ENCODE measurements at places on chromosomes 3 and 15.

DNA sequence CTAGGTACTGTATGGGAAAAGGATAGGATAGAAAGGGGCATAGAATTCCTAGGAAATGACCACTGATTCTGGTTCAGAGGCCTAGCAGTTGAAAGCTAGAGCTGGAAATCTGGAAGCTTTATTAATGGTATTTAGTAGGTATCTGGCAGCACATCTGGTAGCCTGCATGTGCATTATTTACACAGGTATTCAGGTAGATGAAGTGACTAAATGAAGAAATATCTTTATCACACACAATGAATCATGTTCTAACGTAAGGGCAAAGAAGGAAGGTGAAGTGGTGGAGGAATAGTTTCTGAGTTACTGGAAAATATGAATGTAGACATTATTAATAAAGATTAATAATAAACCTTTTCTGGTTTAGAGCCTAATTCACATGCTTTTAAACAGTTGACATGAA is 119.9 kb downstream of the MBNL1 start:
- DNase-seq = no peak

DNA sequence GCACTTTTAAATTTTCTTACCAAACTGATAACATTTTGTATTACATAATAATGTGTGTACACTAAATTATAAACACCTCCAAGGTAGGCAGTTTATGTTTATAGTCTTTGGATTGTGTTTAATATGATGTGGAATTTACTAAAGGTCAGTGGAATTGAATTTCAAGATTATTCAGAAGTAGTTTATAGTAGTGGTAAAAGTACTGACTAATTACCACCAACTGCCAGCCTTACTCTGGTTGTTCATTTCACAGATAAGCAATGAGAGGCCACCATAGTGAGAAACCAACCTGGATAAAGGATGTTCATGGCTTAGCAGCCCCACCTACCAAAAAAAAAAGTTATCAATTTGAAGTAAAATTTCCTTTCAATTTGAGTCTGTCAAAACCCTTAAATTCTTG is 54.0 kb upstream of the EIF5A2 start:
- no peak for DNase-seq

- DNase-seq = no peak
These were observed 27.4 kb upstream of the OR5K4 start for GRCh38 chr3:98326105-98326893.

GRCh38 chr3:119500265-119500664 is 1.9 kb downstream of the TIMMDC1 start:
- DNase-seq = no peak

DNA sequence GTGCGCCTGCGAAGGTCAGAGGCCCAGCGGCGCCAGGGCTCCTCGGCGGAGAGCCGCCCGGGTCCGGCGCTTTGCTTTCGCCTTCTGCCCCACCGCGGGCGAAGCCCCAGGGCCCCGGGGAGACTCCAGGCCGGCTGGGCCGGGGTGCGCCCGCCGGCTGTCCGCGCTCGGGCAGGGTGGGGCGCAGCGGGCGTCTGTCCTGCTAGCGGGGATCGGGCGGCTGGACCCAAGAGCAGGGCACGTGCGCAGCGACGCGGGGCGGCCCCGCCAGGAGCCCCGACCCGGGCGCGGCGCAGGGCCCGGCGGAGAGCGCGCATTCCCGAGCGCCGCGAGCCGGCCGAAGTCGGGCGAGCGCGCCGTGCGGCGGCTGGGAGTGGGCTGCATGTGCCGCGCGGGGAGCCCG is 569 bp upstream of the ALDH1A3 start:
- DNase-seq = no peak

GRCh38 chr3:150736903-150737832 is 25.8 kb downstream of the SIAH2 start:
- no peak for DNase-seq

DNA sequence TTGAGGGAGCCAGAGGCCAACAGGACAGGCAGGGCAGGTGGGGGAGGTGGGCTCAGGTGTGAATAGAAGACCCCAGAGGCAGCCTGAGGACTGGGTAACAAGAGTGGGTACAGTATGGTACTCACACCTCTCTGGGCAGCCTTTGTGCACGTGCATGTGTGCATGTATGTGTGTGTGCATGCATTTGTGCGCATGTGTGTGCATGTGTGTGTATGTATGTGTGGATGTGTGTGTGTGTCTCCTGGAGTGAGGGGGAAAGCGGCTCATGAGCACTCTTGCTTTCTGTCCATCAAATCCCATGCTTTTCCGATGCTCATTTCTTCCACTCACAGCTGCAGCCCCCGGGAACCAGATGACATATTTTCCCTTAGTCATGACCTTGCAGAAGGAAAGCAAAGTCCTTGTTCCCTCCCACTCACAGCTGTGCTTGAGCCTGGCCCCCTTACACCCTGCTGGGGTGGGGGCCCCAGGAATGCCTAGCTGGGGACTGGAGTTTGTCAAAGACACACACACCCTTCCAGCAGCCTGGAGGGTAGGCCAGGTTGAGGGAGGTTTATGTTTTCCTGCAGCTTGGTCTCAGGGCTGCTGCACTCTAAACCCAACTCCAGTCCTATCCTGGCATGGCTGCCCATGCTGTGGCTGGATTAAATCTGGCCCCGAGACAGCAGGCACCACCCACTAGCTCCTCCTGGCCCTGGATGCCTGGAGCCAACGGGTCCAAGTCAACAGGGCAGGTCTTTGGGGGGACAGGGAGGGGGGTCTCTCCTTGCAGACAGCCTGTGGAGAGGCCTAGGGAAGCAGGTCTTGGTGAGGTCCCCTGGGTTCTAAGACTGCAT is 22.5 kb downstream of the CCDC33 start:
- DNase-seq = no peak

DNA sequence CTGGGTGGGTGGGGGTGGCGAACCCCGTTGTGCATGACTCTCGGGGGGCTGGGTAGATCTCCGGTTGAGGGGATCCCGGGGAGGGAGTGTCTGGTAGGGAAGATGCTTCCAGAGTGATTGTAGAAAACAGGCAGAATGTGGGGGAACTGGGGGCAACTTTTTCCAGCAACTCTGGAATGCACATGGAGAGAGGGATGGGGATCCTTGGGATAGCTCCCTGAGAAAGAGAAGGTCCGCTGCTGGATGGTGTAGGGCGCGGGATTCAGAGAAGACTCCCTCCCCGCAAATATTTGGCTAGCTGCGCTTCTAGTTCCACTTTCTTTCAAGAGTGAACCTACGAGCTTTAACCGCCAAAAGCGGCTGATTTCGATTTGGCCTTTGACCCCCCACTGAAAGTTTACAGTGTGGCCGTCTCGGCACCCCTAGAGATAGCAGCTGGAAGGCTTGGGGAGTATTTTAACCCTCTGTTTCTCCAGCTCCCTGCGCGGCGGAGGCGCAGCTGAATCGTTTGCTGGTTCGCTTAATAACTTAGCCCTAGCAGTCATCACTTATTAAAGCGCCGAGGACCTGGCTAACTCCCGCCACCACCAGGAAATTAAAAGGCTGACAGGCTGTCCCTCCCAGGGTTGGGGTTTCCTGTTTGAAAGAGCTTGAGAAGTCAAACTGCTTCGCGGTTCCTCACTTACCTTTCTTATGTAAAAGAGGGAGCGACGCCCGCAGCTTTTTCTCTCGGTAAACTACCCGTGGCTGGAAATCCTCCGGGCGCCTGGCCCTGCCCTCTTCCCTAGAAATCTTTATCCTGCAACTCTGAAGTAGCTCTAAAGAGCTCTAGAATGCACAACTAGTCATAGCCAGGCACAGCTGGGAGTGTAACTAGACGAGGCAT is 1.2 kb downstream of the PHLDB2 start:
- DNase-seq = peak; percentile 19

DNA sequence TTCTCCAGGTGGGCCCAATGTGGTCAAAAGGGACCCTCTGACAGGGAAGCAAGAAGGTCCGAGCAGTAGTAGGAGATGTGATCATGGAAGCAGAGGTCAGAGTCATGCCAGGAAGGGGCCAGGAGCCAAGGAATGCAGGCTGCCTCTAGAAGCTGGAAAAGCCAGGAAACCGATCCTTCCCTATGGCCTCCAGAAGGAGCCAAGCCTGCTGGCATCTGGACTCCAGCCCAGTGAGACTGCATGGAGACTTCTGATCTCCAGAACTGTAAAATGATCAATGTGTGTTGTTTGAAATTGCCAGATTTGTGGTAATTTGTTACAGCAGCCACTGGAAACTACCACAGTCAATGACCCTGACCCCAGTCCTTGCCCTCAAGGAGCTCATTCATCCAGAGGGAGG is 56.8 kb upstream of the SPATA12 start:
- no peak for DNase-seq

GRCh38 chr3:17050071-17050470 is 165.3 kb downstream of the PLCL2 start:
- no peak for DNase-seq

DNA sequence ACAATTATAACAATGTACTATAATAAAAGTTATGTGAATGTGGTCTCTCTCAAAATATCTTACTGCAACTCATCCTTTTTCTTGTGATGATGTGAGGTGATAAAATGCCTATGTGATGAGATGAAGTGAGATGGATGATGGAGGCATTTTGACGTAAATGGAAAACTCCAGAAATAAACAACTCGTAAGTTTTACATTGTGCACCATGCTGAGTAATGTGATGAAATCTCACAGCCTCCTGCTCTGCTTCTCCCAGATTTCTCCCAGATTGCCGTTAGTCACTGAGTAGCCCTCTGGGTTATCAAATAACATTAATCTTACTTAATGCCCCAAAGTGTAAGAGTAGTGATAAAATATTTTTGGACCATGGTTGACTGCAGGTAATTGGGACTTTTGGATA is 64.8 kb upstream of the SLCO2A1 start:
- no peak for DNase-seq

GRCh38 chr3:65983100-65983499 is 55.6 kb downstream of the MAGI1 start:
- DNase-seq = no peak

DNA sequence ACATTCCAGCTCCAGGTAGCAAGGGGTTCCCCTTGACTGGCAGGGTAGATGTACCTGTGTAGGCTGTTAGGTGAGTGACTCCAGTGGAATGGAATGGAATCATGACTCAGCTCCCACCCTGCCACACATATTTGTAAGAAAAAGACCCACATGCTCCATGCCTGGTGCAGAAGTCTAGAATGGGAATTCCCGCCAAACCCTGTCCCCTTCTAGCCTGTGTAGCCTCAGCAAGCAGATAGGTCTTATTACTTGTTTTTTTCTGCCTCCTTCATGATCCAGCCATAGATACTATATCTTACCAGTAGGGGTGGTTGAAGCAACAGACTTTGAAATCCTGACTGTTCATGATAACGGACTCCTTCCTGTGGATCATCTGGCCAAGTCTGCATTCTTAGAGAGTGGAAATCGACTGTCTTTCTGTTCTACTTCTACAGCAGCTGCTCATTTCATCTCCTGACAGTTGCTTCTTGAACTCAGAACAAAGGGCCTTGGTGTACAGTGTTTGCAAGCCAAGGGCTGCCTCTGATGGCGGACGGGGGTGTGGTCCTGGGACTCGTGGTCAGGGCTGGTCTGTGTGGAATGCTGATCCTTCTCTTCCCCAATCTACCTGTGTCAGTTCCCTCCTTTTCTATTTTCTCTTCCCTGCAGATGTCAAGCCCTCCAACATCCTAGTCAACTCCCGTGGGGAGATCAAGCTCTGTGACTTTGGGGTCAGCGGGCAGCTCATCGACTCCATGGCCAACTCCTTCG is 16.3 kb downstream of the SNAPC5 start:
- DNase-seq = no peak

GRCh38 chr3:178073366-178073765 is 462.9 kb upstream of the KCNMB2 start:
- DNase-seq = no peak

DNA sequence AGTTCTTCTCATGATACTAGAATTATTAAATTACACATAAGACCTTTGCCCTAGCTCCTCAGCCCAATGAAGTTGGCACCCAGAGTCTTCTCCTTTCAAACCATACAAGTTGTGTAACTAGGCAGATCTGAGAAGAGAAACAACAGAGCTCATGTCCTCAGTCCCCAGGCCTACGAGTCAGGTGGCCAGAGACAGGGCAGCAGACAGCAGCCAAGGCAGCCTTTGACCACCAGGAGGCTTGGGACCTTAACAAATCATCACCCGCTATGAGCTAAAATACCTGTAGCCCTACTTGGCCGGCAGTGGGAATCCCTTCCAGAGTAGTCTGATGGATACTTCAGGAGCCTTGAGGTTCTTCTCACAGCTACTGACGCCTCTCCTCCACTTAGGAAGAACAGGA is 18.3 kb downstream of the STIMATE start:
- DNase-seq = no peak

DNA sequence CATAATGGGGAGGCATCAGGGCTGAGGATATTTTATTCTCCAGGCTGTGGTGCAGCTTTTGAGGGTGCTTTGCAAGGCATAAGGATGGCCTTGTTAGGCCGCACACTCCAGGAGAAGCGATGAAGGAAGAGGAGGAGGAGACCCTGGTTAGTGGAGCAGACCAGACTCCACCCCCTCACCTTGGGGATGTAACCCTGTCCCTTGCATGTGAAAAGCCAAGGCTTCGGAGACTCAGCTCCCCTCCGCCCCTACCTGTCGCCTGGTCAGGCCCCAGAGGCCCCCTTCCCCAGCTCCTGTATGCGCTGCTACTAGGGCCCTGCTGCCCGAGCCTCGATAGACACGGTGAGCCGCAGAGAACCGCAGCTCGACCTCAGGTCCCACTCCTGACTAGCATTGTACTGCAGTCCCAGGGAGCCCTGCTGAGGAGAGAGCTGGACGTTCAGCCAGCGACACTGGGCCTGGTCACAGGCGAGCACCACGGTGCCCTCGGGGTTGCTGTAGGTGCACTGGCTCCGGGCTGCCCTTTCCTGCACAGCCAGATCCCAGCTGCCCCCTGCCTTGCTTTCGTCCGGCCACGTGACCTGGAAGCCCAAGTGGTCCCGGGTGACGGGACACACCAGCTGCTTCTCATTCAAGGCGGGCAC is 10.2 kb downstream of the CPN2 start:
- no peak for DNase-seq

DNA sequence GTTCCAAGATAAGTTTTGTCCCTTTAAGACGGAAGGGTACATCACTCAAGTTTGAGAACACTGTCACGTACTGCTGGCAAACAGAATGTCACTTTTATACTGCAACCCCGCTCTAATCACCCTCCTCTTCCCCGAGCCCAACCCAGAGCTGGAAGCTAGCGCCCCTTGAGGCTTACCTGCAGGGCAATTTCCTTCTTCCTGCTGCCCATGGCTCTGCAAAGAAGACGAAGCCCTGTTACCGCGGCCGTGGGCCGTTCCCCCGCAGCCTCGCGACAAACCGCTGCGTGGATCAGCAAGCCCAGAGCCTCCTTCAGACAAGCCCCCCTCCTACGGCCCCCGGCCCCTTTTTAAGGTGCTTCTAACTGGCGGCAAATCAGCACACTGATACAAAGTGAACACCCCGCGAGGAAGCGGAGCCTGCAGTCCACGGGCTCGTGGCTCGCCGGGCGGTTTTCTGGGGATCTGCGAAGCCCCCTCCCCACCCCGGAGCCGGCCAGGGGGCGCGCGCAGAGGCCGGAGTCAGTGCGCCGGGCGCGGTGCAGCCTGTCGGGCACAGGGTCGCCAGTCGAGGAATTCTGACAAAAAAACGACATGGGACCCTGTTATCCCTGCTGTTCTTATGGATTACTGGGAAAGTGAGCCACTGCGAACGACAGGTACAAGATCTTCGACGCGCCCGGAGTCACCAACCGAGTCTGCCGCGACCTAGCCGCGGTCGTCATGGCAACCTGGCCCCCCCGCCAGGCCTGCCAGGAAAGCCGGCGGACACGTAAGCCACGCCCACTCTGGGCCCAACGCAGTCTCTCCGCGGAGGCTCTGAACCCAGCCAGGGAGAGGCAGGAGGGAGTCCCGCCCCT is at the start of gene NME9:
Gene NME9 (minus strand): TSS at position 725 of the 857 bp plus-strand sequence. CDS start 516 bp downstream, at position 209.
- DNase-seq = peak; percentile 86

GRCh38 chr3:115713284-115713683 is 90.0 kb downstream of the GAP43 start:
- no peak for DNase-seq
